ENCODE measurements at places on chromosomes 4 and X.

DNA sequence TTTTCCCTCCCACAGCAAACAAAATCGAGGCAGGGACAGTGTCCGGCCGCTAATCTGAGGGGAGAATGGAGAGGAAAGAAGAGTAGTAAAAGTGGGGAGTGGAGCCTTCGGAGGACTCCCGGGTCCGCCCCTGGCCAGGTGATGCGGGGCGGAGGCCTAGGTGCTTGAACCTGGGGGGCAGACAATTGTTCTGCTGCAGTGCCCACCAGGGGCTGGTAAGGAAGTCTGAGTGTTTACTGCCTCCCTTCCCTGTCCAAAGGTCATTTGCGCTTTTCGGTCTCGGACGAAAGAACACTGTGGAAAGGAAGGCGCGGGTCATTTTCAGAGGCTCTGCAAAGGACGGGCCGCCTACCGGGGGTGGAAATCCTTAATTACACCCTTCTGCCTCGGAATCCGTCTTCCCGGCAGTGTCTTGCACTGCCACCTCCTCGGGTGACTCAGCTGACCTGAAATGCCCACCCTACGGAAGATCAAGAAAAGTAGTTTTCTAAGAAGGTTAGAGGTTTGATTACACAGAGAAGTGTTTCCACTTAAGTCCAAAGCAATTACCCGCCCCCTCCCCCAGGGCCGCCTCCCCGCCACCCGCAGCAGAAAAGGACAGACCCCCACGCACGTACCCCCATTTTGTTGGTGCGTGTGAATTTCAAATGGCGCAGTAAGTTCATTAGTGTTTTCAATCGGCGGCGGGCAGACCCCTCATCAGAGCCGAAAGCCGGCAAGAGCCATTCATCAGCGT, 99.9 kb upstream of the TENM3 start:
- DNase-seq = no peak

DNA sequence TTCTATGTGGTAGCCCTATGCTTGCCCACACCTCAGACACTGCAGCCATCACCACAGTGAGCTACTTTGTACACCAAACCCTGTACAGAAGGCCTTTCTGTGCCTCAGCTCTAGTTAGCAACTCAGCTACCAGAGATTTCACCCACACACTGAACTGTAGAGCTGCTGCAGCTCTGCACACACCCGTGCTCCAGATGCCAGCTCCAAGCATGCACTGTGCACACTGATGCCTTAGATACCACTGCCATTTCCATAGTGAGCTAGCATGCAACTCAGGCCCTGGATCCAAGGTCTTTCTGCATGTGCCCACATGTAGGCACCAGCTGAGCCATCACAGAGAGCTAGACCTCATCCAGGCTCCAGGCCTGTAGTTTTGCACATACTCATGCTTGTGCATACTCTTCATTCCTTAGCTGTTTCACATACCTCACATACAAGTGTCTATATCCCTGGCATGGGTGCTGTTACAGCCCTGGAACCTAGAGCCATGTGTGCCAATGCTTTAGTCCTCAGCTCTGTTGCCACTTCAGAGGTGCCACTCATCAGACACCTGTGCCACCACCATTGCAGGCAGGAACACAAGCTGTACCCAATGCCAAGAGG, 423.5 kb upstream of the NDST3 start:
- no peak for DNase-seq

- no peak for DNase-seq
These were observed 56.5 kb downstream of the SORBS2 start for GRCh38 chr4:185755451-185755850.

GRCh38 chr4:165915215-165915614, 42.2 kb downstream of the TLL1 start:
- DNase-seq = no peak

- DNase-seq = no peak
These were observed 179.5 kb downstream of the NLGN4X start for GRCh38 chrX:6049132-6049531.

- DNase-seq = no peak
These were observed 132.8 kb upstream of the BMP3 start for GRCh38 chr4:80897537-80898303.

- DNase-seq = no peak
These were observed 2.0 kb upstream of the CXorf66 start for GRCh38 chrX:139967300-139967699.

GRCh38 chrX:41317477-41318208, 16.3 kb upstream of the DDX3X start:
- DNase-seq = no peak

- DNase-seq = no peak
These were observed 28.4 kb downstream of the DDX60L start for GRCh38 chr4:168451744-168452390.

GRCh38 chrX:11381464-11381863, 88.3 kb downstream of the AMELX start:
- DNase-seq = no peak

- DNase-seq = no peak
These were observed 215.3 kb downstream of the MID1IP1 start for GRCh38 chrX:39016556-39016955.

DNA sequence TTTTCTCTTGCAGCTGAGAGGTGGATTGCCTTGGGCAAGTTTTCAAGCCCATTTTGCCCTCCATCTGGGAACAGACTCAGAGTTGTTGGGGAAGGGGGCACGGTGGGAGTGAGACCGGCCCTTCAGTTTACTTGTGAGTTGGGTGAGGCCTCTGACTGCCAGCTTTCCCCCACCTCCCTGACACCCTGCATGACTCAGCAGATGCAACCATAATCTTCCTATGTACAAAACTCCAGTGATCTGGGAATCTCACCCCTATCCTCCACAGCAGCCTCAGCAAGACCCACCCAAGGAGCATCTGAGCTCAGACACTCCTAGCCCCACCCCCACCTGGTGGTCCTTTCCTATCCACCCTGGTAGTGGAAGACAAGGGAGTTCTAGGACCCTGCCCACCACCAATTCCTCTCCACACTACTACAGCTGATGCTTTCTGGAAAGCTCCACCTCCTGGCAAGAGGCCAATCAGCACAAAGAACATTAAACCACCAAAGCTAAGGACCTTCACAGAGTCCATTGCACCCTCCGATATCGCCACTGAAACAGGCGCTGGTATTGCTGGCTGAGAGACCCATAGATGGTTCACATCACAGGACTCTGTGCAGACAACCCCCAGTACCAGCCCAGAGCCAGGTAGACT, 99.4 kb upstream of the STK26 start:
- DNase-seq = no peak

DNA sequence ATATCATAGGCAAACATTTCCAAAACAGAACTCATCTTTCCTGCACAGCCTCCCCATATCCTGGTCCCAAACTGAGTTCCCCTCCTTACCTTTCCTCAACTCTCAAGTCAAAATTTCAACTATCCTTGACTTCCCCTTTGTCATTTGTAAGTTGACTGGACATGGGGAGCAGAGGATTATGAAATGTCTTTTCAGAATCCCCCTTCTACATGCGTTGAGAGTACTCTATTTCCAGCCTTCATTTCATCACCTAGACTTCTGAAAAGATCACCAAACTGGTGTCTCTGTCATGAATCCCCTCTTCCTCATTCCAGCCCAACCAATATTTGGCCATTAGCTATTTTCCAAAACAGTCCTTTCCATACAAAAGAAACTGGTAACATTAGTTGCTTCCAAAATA, 95.2 kb downstream of the SYNPO2 start:
- no peak for DNase-seq

GRCh38 chr4:113623274-113623894, 138.2 kb downstream of the CAMK2D start:
- DNase-seq = no peak

- no peak for DNase-seq
These were observed 1.2 kb upstream of the PHKA2 start for GRCh38 chrX:18985186-18985435.

DNA sequence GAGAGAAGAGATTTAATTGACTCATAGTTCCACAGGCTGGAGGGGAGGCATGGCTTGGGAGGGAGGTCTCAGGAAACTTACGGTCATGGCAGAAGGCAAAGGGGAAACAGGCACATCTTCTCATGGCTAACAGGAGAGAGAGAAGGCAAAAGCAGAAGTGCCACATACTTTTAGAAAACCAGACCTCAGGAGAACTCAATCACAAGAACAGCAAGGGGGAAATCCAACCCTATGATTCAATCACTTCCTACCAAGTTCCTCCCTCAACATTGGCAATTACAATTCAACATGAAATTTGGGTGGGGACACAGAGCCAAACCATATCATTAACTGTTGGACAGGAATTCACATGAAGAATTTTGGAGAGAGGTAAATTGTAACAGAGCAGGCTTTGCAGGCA, 485.3 kb upstream of the PITX2 start:
- DNase-seq = no peak

- no peak for DNase-seq
These were observed 37.2 kb downstream of the MTM1 start for GRCh38 chrX:150605603-150606002.

DNA sequence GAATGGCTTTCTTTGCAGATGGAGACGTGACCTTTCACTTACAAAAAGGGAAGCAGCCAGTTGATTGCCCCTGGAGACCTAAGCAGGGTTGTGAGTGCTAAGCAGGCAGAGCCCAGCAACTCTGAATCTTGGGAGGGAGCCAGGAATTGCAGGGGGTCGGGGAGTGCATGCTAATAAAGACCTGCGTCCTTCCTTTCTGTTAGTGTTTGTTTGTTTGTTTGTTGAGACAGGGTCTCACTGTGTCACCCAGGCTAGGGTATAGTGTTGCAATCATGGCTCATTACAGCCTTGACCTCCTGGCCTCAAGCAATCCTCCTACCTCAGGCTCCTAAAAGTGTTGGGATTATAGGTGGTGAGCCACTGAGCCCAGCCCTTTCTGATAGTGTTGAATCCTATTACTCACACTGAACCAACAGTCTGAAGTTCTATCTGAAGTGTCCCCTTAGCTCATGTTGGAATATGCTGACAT, 137.4 kb downstream of the CEP135 start:
- no peak for DNase-seq

DNA sequence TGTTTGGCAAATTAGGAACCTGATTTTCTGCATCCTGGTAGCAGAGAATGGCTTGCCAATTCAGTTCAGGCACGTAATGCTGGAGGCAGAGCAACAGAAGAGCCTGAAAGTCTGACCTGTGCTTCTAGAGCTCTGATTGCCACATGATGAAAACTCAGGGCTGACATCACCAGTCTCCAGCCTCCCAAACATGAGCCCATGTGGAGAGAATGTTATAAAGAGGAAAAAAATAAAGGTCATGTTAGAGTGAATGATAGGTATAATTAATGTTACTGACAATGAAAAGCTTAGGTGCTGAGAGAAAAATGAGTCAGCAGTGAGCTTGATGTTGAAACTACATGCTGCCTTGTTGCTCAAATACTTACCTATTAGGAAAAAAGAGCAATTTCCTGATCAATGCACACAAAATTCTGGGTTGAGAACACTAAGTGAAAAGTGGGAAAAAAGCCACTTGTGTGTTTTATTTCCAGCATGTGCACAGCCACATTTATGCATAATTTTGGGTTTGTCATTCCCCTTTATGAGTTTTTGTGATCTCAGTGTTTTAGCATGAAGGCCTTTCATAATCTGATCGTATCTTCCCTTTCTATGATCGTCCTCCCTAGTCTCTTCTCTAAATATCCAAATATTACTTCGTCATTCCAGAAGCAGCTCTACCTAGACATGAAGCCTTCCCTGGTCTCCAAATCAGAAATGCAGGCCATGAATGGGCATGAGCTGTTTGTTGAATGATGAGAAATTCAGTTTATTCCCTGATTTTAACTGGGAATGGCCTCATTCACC, 113.3 kb upstream of the CPEB2 start:
- no peak for DNase-seq

- no peak for DNase-seq
These were observed 158.4 kb downstream of the CHIC2 start for GRCh38 chr4:53905941-53906377.

GRCh38 chr4:160350944-160351343, 1248.1 kb downstream of the RAPGEF2 start:
- DNase-seq = no peak

DNA sequence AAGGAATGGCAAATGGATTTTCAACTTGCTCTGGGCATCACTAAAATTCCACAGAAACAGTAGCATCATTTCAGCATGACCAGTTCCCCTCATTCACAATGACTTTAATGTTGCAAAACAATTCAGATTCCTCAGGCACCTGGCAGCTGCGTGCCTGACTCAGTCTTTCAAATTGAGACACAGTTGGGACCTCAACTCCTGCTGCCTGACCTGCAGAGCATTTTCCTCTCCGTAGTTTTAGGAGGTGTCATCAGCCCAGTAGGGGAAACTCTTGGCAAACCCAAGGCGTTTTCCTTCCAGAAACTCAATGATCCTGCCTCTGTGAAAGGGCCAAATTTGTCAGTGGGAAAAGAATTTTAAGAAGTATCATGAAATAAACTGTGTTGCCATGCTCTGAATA, 388.9 kb downstream of the SPRY1 start:
- DNase-seq = peak; percentile 92

- no peak for DNase-seq
These were observed 220.6 kb downstream of the GUCY2F start for GRCh38 chrX:109261279-109261678.

GRCh38 chrX:12971282-12972003, 3.5 kb upstream of the TMSB4X start:
- DNase-seq = no peak

DNA sequence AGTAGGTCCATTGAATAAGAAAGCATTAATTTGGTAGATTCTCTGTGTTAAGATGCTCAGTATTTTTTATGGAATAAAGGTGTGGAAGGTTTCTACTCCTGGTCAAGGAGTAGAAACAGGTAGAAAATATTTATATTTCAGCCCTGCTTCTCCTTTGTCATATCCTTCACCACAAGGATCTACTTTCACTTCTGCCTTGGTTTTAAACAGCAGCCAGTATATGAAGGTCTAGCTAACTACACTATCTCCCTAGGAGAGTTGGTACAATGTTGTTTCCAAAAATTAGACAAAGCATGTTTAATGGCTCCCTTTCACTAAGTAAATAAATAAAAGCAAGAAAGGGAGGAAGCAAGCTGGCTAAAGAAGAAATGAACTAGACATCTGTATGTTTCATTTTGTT, 44.6 kb upstream of the GYPA start:
- DNase-seq = no peak

- DNase-seq = no peak
These were observed 14.5 kb upstream of the LNX1 start for GRCh38 chr4:53605783-53606182.

- DNase-seq = no peak
These were observed 150.6 kb downstream of the IL15 start for GRCh38 chr4:141786946-141787345.

GRCh38 chr4:101135371-101136010, 211.8 kb downstream of the PPP3CA start:
- no peak for DNase-seq

- peak; percentile 83 for DNase-seq
These were observed 7.9 kb upstream of the RGS12 start for GRCh38 chr4:3284734-3285557.

DNA sequence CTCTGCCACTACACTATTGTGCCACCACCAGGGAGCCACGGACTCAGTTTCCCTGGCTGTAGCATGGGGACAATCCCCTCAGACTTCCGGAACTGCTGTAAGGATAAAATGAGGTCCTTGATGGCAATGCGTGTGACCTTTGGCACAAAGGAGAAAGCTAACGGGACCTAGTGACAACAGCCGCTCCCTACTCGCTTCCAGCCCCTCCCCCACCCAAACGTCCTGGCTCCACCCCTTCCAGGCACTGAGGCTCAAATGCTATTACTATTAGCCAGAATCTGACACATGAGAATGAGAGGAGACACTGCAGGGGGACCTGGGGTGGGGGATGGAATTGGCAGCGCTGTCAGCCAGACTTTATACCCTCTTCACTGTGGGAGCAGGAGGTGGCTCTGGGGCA, 5.4 kb upstream of the DUSP9 start:
- no peak for DNase-seq

- no peak for DNase-seq
These were observed 287.3 kb downstream of the USP46 start for GRCh38 chr4:52371841-52372240.

All from vagina (tissue), 2 donors.